Kasumi-1 (cell line): ENCODE measurements at places on chromosomes 7 and 10.

DNA sequence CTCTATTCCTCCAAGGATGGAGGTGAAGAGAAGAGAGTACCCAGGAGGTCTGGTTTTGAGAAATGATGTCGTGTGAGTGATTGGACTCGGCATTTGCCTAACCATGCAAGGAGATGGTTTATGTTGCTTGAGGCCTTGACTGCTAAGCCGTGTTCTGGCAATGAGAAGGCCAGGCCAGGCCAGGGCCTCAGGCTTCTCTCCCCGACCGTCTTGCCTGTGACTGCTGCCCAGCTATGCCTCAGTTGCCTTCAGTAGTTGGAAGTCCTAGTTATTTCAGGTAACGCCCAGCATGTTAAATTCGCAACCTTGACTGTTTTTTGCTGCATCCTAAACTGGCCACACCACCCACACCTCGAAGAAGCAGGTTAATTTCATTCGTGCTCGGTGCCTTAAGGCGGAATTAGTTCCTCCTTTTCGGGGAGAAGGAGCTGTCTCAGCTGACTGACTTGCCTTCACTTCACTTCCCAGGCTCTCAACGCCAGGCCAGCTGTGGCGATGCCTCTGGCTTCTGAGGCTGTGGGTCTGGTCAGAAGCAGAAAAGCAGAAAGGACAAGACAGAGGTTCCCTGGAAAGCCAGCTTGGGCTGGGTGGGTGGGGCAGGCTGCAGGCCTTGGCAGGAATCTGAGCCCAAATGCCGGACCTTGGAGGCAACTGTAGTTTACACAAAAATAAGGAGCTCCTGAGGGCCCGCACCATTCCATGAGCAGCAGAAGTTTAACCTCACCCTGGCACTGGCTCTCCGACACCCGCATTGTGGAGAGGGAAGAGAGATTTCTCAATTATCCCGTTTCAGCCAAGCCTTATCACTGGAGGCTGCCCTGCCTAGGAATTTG, 61.9 kb upstream of the SAMD8 start:
- DNase-seq: no peak

GRCh38 chr7:127903892-127904669, 127.2 kb downstream of the LRRC4 start:
- DNase-seq: no peak

DNA sequence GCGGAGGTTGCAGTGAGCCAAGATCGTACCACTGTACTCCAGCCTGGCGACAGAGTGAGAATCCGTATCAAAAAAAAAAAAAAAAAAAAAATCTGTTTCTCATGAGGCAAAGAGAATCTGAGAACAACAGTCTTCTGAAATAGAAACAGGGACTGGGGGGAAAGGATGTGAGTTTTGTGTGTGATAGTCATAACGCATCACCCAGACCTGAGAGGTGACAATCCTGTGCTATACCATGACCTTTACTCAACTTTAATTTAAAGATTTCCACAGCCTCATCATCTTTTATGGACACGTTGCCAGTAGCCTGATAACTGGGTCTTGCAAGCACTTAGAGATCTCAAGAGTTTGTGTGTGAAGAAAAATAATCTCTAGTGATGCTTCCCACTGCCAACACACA, 2.3 kb downstream of the ATXN7L1 start:
- DNase-seq: no peak

DNA sequence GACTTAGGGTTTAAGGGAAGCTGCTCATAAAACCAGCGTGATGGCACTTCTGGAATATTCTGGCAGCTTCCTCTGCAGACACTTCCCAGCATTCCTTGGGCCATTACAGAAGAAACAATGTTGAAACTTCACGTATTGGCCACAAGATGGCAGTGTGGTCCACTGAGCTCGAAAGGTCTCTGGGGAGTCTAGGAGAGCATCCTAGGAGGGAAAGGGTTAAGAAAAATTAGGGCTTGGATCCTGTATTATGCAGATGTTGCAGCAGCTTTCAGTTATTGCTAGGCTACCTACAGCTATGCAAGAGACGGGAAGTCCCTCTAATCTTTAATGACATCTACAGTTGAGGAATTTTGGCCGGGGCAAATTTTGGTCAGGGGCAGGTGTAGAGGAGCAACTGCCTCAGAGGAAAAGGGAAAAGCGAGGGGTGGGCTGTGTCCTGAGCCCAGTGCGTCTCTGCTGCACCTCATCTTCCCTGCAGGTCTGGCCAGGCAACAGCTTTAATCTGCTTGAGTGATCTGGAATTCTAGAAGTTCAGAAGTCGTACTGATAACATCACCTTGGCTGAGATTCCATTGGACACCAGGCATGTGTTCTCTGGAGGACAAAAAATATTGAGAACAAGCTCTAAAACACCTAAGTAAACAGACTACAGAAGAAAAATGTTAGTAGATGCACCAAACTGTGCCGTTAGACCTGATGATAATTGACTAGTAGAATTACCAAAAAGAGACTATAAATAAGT, 220.8 kb upstream of the PRSS58 start:
- DNase-seq: peak; percentile 55

DNA sequence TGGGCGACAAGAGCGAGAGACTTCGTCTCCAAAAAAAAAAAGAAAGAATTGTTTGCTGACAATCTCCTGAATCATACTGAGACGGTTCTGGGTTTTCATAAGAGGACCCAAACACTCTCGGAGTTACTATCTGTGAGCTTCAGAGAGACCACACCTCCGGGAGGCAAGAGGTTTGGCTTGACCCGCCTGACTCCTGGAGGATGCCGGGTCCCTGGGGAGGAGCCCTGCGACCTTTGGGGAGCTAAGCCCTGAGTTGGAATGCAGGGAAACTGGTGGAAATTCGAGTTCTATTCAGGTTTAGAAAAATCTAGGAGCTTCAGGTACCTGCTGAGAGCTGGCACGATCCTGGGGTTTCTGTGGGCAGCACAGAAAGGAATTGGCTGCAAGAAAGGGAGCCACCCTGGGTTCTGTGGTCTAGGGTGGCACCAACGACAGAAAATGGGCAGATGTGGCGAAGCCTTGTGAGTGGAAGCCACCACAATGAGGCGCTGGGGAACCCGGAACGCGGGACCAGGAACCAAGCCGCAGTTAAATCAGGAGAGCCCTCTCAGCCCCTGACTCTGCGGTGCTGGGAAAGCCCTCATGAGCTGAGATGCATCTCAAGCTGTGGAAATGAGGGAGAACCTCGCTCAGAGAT, 21.9 kb upstream of the GATAD1 start:
- DNase-seq: no peak

DNA sequence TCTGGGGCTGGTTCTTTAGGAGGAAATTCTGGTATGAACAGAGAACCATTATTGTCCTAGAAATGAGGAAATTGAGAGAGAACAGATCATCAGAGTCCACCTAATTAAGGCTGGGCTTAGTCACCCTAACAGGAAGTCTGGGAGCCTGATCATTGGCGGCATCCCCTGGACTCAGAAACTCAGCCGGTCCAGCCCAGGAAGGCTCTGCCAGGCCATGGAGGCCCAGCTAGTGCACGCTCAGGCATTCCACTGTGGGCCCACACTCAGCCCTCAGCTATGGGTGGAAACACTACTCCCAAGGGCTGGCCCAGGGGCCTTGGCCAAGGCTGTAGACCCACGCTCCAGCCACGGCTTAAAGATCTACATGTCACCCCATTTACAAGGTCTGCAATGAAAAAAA, 109.2 kb downstream of the PTPN20 start:
- DNase-seq: no peak

DNA sequence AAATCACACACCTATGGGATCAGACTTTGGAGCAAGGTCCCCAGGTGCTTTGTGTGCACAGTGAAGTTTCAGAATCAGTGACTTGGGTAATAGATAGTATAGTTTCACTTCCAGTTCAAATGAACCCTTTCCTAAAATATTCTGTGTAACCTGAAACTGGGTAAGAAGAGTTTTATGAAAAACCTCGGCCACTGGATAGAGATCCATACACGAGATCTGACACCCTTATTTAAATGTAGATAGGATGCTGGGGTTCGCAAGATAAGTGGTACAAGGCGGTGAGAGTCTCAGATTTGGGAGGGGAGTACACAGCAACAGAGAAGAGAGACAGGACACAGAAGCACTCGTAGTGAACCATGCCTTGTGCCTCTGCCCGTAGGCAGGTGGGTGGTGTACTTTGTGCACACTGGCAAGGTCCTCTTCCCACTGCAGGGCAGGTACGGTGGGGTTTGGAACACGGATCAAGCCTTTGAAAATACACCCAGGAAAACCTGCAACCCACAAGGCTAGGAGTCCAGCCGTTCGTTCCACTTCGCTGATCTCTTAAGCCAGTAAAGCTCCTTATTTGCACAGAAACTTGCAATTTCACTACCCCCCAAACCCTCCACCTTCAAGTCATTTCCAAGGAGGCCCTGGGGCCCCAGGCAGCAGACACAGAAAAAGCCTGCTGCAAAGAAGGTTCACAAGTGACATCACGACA, 162.8 kb downstream of the USP6NL start:
- no peak for DNase-seq

GRCh38 chr7:52764492-52765169, 270.8 kb upstream of the POM121L12 start:
- DNase-seq: no peak

- peak; percentile 93 for DNase-seq
These were observed 115.0 kb downstream of the FAM107B start for GRCh38 chr10:14659626-14660196.

DNA sequence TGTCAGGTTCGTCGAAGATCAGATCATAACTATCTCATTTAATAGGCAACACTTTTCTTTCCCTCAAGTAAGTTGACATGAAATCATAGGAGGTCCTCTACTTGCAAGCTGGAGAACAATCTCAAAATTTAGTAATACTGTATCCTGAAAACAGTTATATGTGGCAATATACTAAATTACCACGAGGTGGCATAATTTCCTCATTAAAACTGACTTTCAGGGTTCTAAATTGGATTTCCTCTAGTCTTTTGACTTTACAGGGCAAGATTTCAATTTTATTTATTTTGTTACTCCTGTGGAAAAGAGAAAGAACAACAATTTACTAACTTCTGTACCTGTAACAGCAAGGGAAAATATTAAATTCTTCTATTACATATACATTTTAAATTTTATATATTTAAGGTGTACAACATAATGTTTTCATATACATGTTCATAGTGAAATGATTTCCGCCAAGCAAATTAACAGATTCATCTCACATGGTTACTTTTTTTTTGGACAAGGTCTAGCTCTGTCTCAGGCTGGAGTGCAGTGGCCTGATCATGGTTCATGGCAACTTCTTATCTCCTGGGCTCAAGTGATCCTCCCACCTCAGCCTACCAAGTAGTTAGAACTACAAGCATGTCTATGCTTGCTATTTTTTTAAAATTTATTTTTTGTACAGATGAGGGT, 53.4 kb upstream of the CYP2C18 start:
- peak; percentile 83 for DNase-seq

GRCh38 chr10:7563770-7564169, 103.0 kb downstream of the ITIH5 start:
- DNase-seq: no peak

GRCh38 chr7:55073976-55074528, 55.2 kb downstream of the EGFR start:
- no peak for DNase-seq

- no peak for DNase-seq
These were observed 10.7 kb upstream of the AKR1B1 start for GRCh38 chr7:134469622-134470021.

GRCh38 chr7:137454246-137454724, 110.8 kb upstream of the PTN start:
- peak; percentile 74 for DNase-seq

DNA sequence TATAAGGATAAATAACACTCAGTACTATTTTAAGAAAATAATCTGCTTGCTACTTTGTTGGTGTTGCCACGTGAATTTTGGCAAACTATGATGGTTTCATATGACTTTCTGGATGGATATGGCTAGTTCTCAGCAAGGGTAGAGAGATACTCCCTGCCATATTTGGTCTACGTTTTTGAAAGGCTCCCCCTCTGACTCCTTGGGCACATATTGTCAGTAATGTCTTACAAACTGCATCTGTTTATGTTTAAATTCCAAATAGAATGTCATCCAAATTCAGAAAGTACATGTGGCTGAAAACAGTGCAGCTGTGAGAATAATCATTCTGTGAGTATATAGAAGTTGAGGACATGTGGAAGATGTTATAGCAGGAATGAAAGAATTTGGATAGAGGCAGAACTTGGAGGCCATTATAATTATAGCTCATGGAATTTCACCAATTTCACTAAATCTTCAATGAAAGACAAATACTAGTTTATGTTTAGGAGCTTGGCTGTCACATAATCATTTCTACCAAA, 107.8 kb downstream of the SRI start:
- no peak for DNase-seq
